ENCODE measurements at places on chromosomes 3 and 15. TPM values are rescaled to one million over a fixed set of nuclear protein-coding genes. Genes with fewer than 3 reads are reported as not detected.

- no peak for DNase-seq
Measured at GRCh38 chr3:141462176-141462859, 24.5 kb upstream of the RASA2 start.

- no peak for DNase-seq
Measured at GRCh38 chr3:127834771-127835170, 12.5 kb upstream of the MGLL start.

GRCh38 chr3:151479452-151479851 is 18.6 kb upstream of the IGSF10 start:
- DNase-seq, result no peak

DNA sequence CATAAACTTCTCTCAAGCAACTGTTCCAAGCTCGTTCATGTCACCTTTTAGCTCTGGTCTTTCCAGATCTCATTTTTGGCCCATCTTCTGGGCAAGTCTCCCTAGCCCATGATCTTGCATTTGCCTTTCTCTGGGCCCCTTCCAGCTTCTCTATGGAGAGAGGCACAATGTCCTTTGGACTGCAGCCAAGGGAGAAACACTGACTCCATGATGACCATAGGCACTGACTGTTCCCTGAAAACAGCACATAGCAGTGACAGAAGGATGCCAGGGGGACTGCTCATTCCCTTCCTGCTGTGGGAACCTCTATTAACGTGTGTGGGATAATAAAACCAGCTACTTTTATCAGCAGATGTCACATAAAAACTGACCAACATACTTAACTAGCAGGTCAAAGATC is 60.3 kb downstream of the STRIT1 start:
- DNase-seq, result no peak

- DNase-seq, result no peak
Measured at GRCh38 chr3:184315543-184315867, 1.1 kb downstream of the EIF4G1 start.

DNA sequence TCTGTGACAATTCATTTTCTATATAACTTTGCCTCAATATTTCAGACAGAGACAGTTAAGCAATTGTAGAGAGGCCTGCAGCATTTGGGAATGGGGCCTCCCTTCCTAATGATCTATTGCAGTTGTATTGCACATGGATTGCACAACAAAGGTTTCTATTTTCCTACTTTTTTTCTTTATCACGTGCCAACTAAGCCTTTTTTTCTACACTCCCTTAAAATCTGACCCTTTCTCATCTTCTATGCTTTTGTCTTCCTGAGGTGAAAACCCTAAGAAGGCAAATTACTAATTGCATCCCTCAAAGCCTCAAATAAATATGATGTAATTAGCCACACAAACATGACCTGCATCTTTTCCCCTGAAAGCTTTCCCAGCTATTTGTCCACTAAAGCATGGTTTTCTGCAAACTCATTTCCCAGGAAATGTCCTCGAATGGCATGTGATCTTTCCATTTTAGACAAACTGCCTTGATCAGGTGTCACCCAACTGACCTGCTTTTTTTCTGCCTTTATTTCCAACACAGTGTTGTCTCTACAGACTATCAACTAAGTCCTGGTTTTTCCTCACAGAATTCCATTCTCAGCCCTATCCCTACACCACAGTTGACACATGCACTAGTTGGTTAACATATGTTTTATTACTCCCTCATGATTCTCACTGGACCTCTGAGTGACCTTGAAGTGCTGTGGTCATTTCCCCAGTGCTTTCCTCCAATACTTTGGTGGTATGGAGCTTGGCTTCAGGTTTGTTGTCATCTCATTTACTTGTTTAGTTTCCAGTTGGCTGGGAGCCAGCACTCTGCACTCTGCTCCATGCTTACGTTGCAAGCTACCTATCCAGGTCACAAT is 31.9 kb upstream of the TSC22D2 start:
- DNase-seq, result no peak

DNA sequence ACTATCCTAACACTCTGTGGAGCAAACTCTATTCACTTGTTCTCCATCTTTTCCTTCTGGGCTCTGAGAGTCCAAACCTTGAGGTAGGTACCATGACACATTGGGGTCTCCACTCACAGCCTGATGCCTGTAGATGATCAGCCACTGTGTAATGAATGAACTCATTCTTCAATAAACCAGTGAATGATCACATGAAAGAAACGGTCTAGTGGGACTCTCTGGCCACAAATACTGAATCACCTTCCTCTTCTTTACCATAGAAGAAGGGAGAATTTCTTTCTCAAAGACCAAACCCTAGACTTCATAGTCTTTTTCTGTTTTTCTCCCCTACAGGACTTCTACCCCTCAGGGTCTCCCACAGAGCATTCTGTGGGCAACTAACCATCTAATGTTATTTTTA is 20.5 kb upstream of the ABHD2 start:
- DNase-seq, result no peak

- no peak for DNase-seq
Measured at GRCh38 chr15:30943654-30944335, 40.1 kb downstream of the FAN1 start.

- no peak for DNase-seq
Measured at GRCh38 chr3:87694678-87695077, 364.1 kb downstream of the CGGBP1 start.

- DNase-seq, result no peak
Measured at GRCh38 chr3:124249038-124249437, 257.1 kb upstream of the ROPN1 start.

DNA sequence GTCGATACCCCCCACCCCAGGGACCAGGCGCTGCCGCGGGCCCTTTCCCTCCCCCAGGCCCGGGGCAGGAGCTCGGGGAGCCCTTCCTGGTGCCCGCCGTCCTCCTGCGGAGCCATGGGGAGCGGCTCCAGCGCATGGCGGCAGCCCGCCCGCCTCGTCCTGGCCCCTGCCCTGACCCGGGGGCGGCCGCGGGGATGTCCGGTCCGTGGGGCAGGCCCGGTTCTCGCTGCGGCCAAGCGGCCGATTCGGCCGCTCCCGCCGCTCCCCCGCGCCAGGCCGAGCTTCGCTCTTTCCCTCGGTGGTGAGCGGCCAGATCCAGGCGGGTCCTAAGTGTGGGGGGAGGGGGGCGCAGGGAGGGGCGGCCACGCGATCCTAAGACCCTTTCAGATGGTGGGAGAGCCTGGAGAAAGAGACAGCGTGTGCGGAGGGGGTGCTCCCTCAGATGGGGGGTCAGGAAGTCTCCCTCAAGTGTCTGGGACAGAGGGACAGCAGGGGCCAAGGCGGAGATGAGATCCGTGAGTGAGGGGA is 1.3 kb downstream of the NEIL1 start:
- DNase-seq, result no peak

DNA sequence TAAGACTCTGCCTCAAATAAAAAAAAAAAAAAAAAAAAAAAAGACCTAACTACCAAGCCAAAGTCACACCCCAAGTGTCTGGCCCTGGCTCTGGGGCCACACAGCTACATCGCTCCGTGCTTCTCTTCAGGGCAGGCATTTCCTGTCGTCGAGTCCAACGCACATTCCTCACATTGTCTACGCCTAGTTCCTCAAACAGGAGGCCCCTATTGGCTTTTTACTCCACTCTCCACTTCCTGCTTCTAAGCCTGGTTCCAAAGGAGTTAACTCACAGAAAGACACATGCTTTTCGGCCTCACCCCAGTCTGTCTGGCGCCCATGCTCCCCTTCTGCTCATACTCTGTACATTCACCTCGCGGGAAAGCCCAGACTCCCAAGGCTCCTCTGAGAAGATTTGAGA is 28.8 kb downstream of the KNG1 start:
- no peak for DNase-seq

- no peak for DNase-seq
Measured at GRCh38 chr3:159245871-159246270, 444.0 kb downstream of the MFSD1 start.

DNA sequence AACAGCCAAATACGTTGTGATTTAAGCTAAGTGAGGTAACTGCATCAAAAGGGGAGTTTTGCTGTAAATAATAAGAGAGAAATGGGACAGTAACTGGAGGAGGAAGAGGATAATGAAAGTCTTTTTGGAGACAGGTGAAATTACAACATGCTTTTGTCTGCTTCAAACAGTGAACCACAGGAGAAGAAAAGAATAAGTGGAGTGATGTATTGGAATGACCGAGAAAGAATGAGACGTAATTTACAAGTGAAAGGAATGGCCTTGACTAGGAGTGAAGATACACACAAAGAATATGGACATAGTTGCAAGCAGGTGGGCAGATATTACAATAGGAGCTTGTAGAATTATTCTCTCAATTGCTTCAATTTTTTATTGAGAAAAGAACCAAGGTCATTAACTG is 550.8 kb downstream of the DIPK2A start:
- DNase-seq, result no peak

DNA sequence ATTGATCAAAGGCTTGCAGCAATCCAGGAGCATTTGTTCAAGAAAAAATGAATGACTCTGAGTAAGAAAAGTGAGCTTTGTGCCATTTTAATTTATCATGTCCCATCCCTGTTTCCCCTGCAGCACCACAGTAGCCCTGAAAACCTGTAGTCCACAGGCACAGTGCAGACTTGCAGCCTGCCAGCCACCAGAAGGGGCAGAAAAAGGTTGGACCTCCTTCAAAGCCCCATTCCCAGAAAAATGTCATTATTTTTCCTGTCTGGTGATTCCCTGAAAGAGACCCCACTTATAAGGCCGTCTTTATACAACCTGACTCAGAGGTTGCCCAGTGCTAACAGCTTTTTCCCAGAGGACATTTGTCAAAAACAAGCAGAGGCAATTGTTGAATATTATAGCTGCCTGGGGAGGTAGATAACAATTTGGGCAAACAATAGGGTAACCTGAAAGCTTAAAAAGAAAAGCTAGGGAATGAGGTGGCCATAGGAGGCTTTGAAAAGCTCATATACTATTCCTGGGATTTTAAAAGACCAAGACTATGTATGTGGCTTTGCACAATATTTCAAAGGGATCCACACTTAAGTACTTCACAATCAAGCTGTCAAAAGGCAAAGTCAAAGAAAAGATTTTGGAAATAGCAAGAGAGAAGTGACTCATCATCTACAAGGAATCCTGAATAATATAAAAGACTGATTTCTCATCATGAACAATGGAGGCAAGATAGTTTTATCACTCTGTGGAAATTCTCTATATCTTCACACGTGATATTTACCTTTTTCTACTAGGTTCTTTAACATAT is 136.8 kb upstream of the PLXNA1 start:
- no peak for DNase-seq

- DNase-seq, result no peak
Measured at GRCh38 chr15:55791551-55792400, 48.8 kb upstream of the PRTG start.

- peak; percentile 81 for DNase-seq
Measured at GRCh38 chr3:66038726-66039589, at the start of gene MAGI1. MAGI1 (minus strand) TSS chr3:66038918; CDS start chr3:66038308, 610 bp downstream.

DNA sequence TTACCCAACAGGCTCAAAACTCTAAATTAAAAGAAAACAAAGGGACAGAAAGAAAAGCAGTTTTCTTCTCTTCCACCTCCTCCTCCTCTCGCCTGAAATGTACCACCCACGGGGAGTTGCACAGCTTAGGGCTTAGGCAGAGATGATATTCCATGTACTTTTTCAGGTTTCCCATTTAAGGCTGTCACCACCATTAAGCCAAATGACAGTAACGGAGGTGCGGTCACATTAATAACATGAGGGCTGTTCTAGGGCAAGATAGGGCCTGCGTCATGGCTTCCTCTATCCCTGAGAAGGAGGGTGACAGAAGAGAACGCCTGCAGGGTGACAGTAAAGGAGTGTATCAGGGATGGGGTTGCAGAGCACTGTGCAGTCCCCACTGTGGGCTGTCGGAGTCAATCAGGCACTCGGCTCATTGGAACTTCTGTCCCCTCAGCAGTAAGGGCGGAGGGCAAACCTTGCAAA is 51.7 kb upstream of the TJP1 start:
- no peak for DNase-seq

GRCh38 chr3:34859746-34860145 is 779.6 kb upstream of the ARPP21 start:
- DNase-seq, result no peak

GRCh38 chr3:126667631-126668449 is 12.9 kb upstream of the TXNRD3 start:
- no peak for DNase-seq

DNA sequence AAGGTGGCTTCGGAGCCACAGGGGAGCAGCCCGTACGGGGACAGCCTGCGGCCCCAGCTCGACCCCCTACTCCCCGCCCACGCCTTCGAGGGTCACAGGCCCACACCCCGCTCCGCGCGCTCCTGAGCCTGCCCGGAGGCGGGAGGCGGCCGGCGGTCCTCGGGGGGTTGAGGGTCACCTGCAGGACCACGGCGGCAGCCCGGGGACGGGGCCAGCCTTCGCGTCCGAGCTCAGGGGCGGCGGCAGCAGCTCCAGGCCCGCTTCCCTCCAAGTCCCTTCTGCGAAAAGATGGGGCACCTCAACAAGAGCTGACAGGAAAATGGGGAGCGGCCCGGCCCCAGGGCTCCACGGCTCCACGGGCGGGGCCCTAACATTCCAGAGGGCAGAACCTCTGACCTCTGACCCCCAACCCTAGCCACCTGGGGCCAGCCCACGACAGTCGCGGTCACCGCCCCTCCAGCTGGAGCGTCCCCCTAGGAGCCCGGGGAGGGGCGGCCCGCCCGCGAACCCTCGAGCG is 428 bp downstream of the LYSMD4 start:
- peak; percentile 8 for DNase-seq

- DNase-seq, result no peak
Measured at GRCh38 chr3:47634996-47635395, 56.3 kb upstream of the CSPG5 start.

DNA sequence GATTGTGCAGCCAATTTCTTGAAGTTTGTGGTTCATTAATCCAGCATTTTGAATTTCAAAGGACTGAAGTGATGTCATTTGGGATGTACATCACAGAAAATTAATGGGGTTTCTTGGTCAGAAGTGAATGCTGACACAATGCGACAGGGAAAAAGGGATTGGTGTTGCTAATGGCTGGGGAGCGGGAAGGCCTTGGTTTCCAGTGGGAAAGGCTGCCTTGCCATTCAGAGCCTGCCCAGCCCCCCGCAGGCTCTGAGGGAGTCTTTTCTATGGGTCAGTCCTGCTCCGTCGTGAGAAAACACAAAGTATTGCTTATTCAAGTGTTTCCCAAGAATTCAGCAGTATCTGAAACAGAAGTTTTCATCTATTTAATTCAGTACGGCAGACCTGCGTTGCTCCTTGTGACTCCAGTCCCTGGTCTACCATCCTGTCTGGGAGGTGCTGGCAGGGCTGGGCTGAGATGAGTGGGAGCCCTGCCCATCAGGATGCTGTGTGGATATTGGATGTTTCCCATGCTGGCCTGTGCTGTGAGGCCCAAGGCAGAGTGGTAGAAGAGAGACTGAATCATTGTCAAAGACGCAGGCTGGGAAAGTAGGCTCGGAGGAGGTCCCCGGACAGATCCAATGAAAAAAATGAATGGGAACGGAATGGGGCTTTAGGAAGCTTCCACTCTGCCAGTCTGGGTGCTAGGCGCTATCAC is 111.2 kb upstream of the KLHL25 start:
- no peak for DNase-seq

OR5K3 gene
- total RNA-seq, result not detected

TRAT1 gene
- not detected for total RNA-seq

ADAMTS9 gene
- not detected for total RNA-seq

BOC gene
- total RNA-seq, result not detected

MRPL47 gene
- 42.5 TPM for total RNA-seq

CIDEC gene
- not detected for total RNA-seq

KIF9 gene
- total RNA-seq, result 10.1 TPM

RTP4 gene
- total RNA-seq, result not detected

LXN gene
- 5.5 TPM for total RNA-seq

MEF2A gene
- total RNA-seq, result 33.5 TPM
